ENCODE measurements at places on chromosomes 1 and 21.

DNA sequence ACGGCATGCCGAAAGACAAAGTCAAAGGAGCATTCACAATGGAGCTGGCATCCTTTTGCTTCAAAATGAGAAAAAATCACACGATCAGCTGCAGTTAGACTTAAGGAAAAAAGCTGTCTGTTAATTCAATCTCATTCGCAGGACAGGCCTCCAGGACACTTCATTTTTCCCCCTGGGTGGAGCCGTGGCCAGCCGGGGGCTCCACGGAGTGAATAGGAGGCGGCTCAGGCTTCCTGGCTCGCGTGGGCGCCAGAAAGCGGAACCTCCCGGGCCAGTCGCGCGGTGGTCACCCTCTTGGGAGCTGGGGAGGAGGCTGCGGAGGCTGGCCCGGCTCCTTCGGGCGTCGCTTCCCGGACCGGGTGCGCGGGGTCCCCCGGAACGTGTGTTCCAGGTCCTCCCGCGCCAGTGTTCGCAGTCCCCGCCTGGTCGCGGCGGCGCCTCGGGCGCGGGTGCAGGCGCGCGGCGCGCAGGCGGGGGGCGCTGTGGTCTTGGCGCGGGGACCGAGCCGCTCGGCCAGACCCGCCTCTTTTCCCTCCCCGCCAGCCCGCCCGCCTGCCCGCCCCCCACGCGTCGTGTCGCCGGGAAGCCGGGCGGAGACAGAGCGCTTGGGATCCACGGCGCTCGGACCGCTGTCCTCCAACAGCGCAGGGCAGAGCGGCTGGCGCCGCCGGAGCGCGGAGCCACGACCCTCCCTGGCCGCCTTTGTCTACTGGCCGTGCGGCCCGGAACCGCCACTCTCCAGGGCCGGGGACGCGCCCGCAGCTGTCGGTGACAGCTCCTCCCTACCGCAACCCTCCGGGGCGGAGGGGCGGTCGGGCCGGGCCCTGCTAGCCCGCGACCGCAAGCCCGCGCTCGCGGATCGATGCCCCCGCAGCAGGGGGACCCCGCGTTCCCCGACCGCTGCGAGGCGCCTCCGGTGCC lies at the start of gene RHOU:
Gene RHOU, plus strand, starts transcription at position 599 of the 921 bp plus-strand sequence. Its CDS starts 264 bp downstream, at position 863.
- peak; percentile 68 for DNase-seq

- no peak for DNase-seq
Measured at GRCh38 chr1:63818567-63819325, 44.9 kb downstream of the ROR1 start.

- no peak for DNase-seq
Measured at GRCh38 chr1:113058941-113059706, 13.9 kb upstream of the LRIG2 start.

- no peak for DNase-seq
Measured at GRCh38 chr1:206025283-206025820, 1.7 kb upstream of the CTSE start.

GRCh38 chr1:226912587-226913176 lies 27.4 kb upstream of the COQ8A start:
- DNase-seq: peak; percentile 11

DNA sequence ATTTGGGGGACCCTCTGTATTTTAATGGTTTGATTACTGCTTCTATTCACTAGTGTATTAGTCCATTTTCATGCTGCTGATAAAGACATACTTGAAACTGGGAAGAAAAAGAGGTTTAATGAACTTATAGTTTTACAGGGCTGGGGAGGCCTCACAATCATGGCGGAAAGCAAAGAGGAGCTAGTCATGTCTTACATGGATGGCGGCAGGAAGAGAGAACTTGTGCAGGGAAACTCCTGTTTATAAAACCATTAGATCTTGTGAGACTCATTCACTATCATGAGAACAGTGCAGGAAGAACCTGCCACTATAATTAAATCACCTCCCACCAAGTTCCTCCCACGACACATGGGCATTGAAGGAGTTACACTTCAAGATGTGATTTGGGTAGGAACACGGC lies 464.5 kb upstream of the RGS18 start:
- DNase-seq: no peak

DNA sequence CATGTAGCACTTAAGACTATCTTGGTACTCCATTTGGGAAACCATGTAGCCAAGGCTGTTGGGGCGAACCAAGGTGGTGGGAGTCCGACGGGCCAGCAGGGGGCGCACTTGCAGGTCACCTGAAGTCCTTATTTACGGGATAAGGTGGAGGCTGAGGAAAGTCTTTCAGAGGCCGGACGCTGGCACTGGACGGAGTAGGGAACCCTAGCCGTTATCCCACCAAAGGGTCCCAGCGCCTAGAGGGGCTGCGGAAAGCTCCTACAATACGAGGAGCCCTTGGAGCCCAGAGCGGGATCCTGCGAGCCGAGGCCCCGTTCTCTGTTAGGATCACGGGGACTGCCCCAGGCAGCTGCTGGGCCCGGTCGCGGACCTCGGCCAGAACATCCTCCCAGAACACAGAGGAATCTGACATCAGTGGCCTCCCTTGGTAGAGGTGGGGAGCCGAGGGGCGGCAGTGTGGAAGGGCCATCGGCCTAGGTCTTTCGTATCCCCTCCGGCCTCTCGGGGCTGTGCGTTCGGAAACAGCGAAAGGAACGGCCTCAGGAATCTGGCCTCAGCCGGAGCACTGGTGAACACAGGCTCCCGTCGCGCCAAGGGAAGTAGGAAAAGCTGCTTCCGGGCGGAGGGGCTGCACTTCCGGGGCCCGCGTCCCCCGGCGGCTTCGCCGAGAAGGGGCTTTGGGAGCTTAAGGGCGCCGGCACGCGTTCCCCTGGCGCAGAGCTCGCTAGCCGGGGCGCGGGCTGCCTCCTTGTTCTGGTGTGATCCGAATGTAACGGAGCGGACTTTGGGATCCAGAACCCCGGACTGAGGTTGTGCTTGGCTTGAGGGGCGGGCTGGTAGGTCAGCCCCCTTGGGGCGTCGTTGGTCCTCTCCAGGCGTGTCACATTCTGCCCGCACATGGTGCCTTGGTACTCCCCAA lies 29.9 kb upstream of the RPTN start:
- DNase-seq: peak; percentile 66

DNA sequence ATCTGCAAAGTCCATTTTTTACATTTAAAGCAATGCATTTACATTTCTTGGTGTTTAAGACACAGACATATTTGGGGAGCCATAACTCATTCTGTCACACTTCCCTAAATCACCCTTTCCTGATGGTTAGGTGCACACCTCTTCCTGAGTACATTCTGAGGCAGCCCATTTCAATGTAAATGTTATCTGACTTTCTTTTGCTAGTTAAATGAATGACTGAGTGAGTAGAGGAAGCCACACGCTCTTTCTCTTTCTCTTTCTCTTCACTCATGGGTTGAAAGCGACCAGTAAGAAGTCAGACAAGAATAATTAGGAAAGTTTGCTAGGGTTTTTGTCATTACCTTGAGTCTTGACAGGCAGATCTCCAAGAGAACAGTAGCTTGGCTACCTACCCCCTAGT lies 143.1 kb downstream of the S1PR1 start:
- DNase-seq: no peak

DNA sequence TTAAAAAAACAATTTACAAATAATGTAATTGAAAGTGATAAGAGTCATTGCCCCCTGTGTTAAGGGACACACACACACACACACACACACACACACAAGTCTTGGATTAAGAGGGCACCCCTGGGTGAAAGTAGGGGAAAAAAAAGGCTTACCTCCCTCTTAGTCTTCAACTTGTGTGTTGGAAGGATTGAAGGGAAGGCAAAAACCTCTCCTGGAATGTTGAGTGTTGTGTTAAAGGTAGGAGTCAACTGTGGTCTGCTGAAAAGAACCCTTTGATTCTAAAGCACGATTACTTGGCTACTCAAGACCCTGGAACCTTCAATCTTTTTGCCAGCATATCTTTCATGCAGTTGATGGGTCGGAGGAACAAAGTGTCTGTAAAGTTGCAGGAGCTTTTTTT lies 6.4 kb downstream of the PBX1 start:
- DNase-seq: no peak

DNA sequence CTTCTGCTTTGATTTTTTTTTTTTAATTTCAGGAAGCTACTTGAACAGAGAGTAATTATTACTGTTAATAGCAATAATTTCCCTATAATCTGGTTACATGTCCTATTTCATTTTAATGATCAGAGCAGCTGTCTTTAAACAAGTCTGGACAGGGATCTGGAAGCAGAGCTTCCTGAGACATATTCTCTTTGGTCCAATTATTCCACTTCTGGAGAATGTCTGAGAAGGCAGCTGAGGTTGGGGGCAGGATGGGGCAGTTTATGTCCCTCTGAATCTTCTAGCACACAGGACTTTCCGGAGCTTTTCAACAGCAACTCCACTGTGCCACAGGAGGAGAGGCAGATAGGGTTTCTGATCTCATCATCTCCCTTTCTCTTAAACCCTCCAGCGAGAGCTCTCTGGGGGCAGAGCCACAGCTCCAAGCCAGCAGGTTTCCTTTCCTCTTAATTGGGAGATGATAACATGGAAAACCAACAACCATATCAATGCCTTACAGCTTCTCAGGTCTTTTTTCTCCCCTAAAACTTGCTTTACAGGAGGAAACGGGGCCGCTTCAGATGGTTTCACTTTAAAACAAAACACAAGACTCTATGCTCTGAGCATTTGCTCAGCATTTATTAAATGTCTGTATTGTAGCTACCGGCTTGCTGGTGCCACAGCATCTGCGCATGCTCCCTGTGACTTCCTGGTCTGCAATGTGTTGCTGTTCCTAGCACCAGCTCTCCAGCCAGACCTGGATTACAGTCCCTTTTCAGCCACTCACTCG lies 425.7 kb upstream of the USP24 start:
- DNase-seq: peak; percentile 22

DNA sequence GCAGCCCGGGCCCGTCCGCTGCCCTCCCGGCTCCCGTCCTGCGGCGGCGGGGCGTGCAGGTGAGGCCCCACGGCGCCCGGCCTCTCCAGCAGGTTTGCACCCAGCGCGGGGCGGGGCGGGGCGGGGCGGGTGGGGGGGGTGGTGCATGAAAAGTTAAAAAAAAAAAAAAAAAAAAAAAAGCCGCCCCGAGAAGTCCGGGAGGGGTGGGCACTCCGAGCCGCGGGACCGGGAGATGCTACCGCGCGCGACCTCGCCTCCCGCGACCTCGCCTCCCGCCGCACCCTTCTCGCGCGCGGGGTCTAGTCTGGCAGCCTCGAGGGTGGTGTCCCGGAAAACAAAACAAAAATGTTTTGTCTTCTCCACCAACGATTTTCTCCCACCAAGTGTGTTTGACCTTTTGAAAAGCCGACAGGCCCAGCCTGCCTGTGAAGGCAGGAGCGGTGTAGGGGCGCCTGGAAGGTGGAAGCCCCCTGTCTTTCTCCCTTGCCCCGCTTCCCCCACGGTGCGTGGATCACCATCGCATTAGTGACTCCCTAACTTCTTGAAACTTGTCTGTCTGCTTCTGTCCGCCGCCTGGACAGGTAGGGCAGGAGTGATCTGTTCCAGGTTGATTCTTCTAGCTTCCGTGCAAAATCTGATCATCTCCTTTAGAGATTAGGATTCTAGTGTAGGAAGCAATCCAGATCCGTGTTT lies 569 bp downstream of the RCAN3 start:
- no peak for DNase-seq

GRCh38 chr21:41846033-41846317 lies 33.2 kb downstream of the PRDM15 start:
- DNase-seq: no peak

DNA sequence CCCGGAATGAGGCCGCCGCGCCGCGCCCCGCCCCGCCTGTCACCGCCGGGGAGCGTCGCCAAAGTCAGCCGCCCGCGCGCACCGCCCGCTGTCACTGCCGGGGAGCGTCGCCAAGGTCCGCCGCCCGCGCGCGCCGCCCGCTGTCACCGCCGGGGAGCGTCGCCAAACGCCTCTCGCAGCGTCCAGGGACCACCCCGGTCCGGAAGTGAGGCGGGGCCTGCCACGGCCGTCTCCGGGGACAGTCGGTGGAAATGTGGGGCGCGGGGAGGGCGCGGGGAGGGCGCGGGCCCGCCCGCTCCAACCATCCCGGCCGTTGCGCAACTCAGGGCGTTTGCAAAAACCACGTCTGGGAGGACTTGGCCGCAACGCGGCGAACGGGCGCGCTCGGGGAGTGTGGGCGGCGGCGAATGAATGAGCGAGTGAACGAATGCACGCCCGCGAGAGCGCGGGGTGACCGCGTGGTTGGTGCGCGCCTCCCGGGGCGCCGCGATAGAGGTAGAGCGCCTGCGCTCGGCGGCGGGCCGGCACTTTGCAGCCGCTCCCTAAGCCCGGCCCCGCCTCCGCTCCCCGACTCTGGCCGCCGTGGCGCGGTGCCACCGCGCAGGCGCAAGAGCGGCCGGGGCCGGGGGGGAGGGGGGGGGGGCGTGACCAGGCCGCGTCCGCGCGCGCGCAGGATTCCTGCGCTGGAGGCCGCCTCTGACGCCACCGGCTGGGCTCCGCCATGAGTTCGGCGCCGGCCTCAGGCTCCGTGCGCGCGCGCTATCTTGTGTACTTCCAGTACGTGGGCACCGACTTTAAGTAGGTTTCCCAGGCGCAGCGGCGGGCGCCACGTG lies at the start of the genes ACAP3 and PUSL1:
Gene ACAP3, minus strand, starts transcription at position 8 of the 833 bp plus-strand sequence. CDS start 115 bp downstream, outside the sequence.
Gene PUSL1, plus strand, starts transcription at position 675 of the 833 bp plus-strand sequence. Its CDS starts 47 bp downstream, at position 722.
- peak; percentile 91 for DNase-seq

GRCh38 chr1:81617308-81617967 lies 183.3 kb upstream of the ADGRL2 start:
- DNase-seq: no peak

- no peak for DNase-seq
Measured at GRCh38 chr1:80534606-80535360, 1266.0 kb upstream of the ADGRL2 start.

- DNase-seq: no peak
Measured at GRCh38 chr1:101448018-101448417, 211.2 kb downstream of the S1PR1 start.

GRCh38 chr1:230876660-230877059 lies 8.3 kb upstream of the C1orf198 start:
- DNase-seq: no peak

- peak; percentile 69 for DNase-seq
Measured at GRCh38 chr1:17405898-17406759, 33.3 kb downstream of the RCC2 start.

GRCh38 chr1:171902527-171902926 lies 61.2 kb downstream of the DNM3 start:
- DNase-seq: no peak

GRCh38 chr1:77060000-77060399 lies 159.2 kb downstream of the PIGK start:
- DNase-seq: peak; percentile 72

DNA sequence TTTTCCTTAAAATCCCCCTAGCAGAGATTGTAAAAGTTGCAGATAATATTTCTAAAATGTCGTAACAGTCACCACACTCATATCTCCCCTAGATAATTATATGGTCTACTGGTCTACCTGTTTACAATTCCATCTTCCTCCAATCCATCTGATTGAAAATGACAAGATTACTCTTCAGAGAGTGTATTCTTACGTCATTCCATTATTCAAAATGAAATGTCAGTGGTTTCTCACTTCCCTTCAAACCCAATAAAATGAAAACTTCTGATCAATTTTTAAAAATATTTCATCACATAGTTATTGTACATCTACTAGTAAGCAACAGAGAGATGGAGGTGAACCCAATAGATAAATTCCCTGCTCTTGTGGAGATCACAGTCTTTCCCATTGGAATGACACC lies 202.2 kb upstream of the C8B start:
- no peak for DNase-seq

- DNase-seq: no peak
Measured at GRCh38 chr1:215748431-215748830, 181.3 kb downstream of the KCTD3 start.

- no peak for DNase-seq
Measured at GRCh38 chr1:175822580-175822979, 79.2 kb upstream of the TNR start.

Data from HL-60 (cell line).